ENCODE measurements at places on chromosomes 6 and 20. TPM values are rescaled to one million over a fixed set of nuclear protein-coding genes. Genes with fewer than 3 reads are reported as not detected.

RSPO3 gene
- not detected for total RNA-seq

TAF4 gene
- total RNA-seq = 9.6 TPM

TAGAP gene
- total RNA-seq = not detected

WFDC11 gene
- total RNA-seq = not detected

PRR18 gene
- not detected for total RNA-seq

RNF217 gene
- 7.7 TPM for total RNA-seq

RBBP8NL gene
- 9.4 TPM for total RNA-seq

PRDM13 gene
- not detected for total RNA-seq

GRCh38 chr20:10868299-10868698 is 194.5 kb upstream of the JAG1 start:
- H3K4me3 ChIP-seq = no peak overlapping the region
- H3K27ac ChIP-seq = no peak overlapping the region
- no peaks in the 10 kb centered on the region for H3K27me3 ChIP-seq
- DNase-seq = no peak
- peaks cover 21% of the 10 kb centered on the region for H3K4me1 ChIP-seq
- no peaks in the 10 kb centered on the region for H3K36me3 ChIP-seq

GRCh38 chr6:132412656-132413498 is 11.6 kb upstream of the MOXD1 start:
- H3K4me3 ChIP-seq = no peak overlapping the region
- DNase-seq = no peak
- no peaks in the 10 kb centered on the region for H3K27me3 ChIP-seq
- H3K27ac ChIP-seq = no peak overlapping the region
- H3K4me1 ChIP-seq = no peaks in the 10 kb centered on the region
- no peaks in the 10 kb centered on the region for H3K36me3 ChIP-seq

DNA sequence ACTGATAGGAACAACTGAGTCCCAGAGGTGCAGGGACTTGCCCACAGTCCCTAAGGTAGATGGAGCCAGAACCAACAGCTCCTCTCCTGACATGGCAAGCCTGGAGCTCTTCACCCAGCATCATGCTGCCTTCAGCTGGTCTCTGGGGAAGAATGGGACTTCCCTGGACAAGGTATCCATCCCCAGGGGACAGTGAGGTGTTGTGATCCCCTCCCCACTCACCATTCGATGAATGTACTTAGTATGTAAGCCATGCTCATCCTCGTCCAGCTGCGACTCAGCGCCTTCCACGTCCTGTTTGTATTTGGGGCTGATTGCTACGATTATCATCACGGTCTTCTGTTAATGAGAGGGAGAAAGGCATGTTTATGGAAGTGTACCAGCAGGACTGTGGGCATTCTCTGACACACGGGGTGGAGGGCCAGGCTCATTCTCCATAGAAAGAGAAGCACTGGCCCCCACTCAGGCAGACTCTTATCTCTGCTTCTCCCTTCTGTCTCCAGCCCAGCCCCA is 39.4 kb downstream of the TRAF3IP2 start:
- peaks cover 8% of the 10 kb centered on the region for H3K4me1 ChIP-seq
- no peak overlapping the region for H3K27ac ChIP-seq
- H3K27me3 ChIP-seq = no peaks in the 10 kb centered on the region
- peaks cover 25% of the 10 kb centered on the region for H3K36me3 ChIP-seq
- no peak for DNase-seq

DNA sequence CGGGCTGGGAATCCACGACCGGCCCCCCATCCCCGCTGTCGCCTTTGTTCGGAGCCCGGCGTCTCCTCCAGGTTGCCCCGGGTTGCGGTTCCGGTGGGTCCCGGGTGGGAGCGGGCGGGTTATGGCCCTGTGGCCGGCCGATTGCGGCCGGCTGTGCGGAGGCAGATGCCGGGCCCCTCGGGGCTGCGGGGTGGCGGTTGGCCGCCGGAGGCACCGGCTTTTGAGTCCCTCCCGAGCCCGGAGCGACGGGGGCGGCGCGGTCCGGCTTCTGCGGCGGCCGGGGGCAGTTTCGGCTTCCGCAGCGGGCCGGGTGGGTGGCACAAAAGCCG is 431 bp downstream of the LOC128125822 start:
- peaks cover 27% of the 10 kb centered on the region for H3K36me3 ChIP-seq
- peaks cover 18% of the 10 kb centered on the region for H3K4me1 ChIP-seq
- peak overlapping the region; percentile 84 for H3K4me3 ChIP-seq
- DNase-seq = no peak
- H3K27me3 ChIP-seq = no peaks in the 10 kb centered on the region
- H3K27ac ChIP-seq = peak overlapping the region; percentile 99

GRCh38 chr6:68054756-68055155 is 580.3 kb upstream of the ADGRB3 start:
- no peak overlapping the region for H3K27ac ChIP-seq
- no peak overlapping the region for H3K4me3 ChIP-seq
- no peaks in the 10 kb centered on the region for H3K27me3 ChIP-seq
- no peaks in the 10 kb centered on the region for H3K4me1 ChIP-seq

DNA sequence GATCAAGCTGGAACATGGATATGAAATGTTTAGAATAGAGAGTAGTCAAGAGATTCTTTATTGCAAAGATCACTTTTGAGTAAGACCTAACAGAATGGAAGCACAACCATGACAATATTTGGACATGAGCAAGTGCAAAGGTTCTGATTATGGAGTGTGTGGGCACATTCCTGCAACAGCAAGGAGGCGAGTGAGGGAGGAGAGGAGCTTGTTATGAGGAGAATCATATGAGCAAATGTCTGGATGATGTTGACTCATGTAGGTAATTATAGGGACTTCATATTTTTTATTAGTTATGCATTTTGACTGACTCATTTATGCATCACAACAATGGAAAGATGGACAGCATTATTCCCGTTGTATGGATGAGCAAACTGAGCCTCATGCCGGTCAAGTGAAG is 100.8 kb upstream of the SLC35B3 start:
- H3K27me3 ChIP-seq = no peaks in the 10 kb centered on the region
- no peak overlapping the region for H3K4me3 ChIP-seq
- H3K36me3 ChIP-seq = no peaks in the 10 kb centered on the region
- no peak overlapping the region for H3K27ac ChIP-seq
- H3K4me1 ChIP-seq = 0 out of 2 replicates have a peak, but pooled peaks cover 6% of the 10 kb centered on the region
- DNase-seq = peak; percentile 33

DNA sequence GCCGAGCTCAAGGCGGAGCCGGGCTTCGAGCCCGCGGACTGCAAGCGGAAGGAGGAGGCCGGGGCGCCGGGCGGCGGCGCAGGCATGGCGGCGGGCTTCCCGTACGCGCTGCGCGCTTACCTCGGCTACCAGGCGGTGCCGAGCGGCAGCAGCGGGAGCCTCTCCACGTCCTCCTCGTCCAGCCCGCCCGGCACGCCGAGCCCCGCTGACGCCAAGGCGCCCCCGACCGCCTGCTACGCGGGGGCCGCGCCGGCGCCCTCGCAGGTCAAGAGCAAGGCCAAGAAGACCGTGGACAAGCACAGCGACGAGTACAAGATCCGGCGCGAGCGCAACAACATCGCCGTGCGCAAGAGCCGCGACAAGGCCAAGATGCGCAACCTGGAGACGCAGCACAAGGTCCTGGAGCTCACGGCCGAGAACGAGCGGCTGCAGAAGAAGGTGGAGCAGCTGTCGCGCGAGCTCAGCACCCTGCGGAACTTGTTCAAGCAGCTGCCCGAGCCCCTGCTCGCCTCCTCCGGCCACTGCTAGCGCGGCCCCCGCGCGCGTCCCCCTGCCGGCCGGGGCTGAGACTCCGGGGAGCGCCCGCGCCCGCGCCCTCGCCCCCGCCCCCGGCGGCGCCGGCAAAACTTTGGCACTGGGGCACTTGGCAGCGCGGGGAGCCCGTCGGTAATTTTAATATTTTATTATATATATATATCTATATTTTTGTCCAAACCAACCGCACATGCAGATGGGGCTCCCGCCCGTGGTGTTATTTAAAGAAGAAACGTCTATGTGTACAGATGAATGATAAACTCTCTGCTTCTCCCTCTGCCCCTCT is 1.1 kb downstream of the CEBPB start:
- H3K4me1 ChIP-seq = peaks cover 28% of the 10 kb centered on the region
- peak overlapping the region; percentile 96 for H3K4me3 ChIP-seq
- no peaks in the 10 kb centered on the region for H3K27me3 ChIP-seq
- H3K36me3 ChIP-seq = peaks cover 12% of the 10 kb centered on the region

DNA sequence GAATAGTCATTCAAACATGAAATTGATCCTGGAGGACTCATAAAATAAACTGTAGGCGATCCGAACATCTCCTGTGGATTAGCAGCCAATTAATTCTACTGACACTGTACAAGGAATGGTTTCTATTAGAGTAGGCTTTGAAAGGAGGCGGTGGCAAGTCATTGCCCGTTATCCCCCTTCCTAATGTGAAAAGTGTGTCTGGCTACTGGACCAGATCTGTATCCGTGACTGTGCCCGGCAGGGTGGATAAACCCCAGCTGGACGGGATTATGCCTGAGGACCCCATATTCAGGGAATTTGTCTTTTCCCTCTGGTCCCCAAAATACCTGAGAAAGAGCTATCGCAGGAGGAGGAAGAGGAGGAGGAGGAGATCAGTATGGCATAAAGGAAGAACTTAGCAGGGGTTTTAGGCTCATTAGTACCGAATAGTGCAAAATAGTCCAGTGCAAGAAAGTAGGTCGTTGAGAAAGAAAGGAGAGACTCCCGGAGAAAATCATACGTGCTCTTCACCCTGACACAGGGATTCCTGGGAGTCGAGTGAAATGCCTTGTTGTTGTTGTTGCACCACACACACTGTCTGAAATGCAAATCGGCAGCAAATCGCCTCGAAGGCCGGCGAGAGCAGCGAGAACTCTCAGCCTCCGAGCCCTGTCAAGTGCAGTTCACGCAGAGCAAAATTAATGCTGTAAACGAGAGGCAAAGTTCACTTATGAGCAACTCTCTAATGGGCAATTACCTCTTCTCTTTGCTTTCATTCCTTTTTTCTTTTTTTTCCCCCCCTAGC is 178.9 kb upstream of the ARID1B start:
- no peak overlapping the region for H3K4me3 ChIP-seq
- no peaks in the 10 kb centered on the region for H3K4me1 ChIP-seq
- no peak overlapping the region for H3K27ac ChIP-seq

- peaks cover 11% of the 10 kb centered on the region for H3K4me1 ChIP-seq
- DNase-seq = no peak
- H3K27me3 ChIP-seq = no peaks in the 10 kb centered on the region
- H3K27ac ChIP-seq = no peak overlapping the region
- no peak overlapping the region for H3K4me3 ChIP-seq
These were observed 147.4 kb downstream of the HDGFL1 start for GRCh38 chr6:22716721-22717120.

DNA sequence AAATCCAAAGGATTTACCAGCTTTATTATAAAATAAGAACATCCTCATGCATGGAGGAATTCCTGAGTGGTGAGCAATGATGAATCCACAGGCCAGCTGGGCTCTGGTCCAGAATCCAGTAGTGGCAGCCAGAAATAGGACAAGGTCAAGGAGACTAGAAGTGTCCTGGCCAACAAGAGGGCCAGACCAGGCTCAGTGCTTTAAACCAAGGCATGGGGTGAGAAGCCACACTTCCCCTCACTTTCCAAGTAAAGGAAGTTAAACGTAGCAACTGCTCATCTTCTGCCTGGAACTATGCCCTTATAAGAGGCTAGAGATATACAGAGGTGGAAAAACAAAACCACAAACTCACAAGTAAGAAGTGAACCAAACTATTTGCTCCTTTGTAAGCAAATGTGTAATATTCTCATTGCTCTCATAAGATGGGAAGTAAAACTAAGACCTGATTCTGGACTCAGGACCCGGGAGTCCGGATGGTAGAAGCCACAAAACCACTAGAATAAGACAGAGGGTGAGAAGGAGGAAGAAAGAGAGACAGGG is 253.2 kb downstream of the UST start:
- no peaks in the 10 kb centered on the region for H3K27me3 ChIP-seq
- H3K4me1 ChIP-seq = peaks cover 34% of the 10 kb centered on the region
- peak; percentile 82 for DNase-seq
- no peak overlapping the region for H3K4me3 ChIP-seq
- H3K36me3 ChIP-seq = 0 out of 2 replicates have a peak, but pooled peaks cover 5% of the 10 kb centered on the region

DNA sequence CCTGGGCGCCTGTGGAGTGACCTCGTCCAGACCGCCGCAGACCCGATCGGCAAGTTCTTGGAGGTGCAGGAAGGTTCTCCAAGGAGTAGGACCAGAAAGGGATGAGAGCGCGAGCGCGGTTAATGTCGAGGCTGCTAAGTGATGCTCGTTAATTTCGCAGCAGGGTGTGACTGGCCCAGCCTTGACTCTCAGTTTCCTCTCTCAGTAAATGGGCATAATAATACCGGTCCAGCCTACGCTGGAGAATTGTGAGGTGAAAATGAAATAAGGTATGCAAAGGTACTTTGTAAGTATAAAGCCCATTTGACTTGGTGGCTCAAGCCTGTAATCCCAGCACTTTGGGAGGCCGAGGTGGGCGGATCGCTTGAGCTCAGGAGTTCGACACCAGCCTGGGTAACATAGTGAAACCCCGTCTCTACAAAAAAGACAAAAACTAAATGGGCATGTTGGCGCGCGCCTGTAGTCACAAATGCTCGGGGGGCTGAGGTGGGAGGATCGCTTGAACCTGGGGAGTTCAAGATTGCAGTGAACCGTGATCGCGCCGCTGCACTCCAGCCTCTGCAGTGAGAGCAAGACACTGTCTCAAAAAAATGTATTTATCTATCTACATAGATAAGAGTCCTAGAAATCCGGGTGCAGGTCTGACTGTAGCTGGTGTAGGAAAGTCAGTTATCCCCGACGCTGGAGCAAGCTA is 634 bp upstream of the BTBD9 start:
- H3K27ac ChIP-seq = peak overlapping the region; percentile 47
- no peaks in the 10 kb centered on the region for H3K27me3 ChIP-seq
- peaks cover 8% of the 10 kb centered on the region for H3K4me1 ChIP-seq
- no peaks in the 10 kb centered on the region for H3K36me3 ChIP-seq
- no peak for DNase-seq

GRCh38 chr6:105509506-105510331 is 106.8 kb upstream of the PREP start:
- no peaks in the 10 kb centered on the region for H3K4me1 ChIP-seq
- H3K27me3 ChIP-seq = no peaks in the 10 kb centered on the region
- H3K4me3 ChIP-seq = no peak overlapping the region
- DNase-seq = no peak

DNA sequence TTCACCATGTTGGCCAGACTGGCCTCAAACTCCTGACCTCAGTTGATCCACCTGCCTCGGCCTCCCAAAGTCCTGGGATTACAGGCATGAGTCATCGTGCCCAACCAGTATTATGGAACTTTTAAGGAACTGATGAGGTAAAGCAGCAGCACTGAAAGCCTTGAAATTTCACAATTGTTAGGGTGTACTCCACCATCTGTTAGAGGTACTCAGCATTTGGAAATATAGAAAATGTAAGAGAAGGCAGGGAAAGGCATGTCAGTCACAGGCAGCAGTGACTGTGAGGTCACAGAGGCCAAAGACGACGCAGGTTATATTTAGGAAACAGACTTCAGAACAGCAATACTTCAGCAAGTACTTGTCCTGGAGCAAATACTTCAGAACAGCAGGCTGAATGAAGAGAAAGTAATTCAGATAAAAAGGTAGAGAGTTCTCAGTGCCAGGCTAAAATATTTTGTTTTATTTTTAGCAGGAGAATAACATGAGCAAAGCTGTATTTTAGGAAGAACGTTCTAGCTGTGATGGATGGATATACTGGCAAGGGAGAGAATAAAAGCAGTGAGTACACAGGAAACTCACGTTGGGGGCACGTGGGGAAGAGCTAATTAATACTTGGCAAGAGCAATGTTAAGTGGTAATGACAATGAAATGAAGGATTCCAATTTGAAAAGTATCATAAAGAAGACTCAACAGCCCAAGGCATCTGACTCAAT is 67.2 kb downstream of the DTNBP1 start:
- H3K4me3 ChIP-seq = no peak overlapping the region
- no peak overlapping the region for H3K27ac ChIP-seq
- H3K27me3 ChIP-seq = no peaks in the 10 kb centered on the region
- no peak for DNase-seq

- no peak for DNase-seq
- peak overlapping the region; percentile 72 for H3K4me3 ChIP-seq
- no peak overlapping the region for H3K27ac ChIP-seq
- H3K4me1 ChIP-seq = no peaks in the 10 kb centered on the region
- H3K36me3 ChIP-seq = no peaks in the 10 kb centered on the region
These were observed 828 bp downstream of the ADGRB3 start for GRCh38 chr6:68635706-68636513.
